Epithelial cell of proximal tubule (primary cell): ENCODE measurements at places on chromosomes 3 and 15. TPM values are rescaled to one million over a fixed set of nuclear protein-coding genes. Genes with fewer than 3 reads are reported as not detected.

DNA sequence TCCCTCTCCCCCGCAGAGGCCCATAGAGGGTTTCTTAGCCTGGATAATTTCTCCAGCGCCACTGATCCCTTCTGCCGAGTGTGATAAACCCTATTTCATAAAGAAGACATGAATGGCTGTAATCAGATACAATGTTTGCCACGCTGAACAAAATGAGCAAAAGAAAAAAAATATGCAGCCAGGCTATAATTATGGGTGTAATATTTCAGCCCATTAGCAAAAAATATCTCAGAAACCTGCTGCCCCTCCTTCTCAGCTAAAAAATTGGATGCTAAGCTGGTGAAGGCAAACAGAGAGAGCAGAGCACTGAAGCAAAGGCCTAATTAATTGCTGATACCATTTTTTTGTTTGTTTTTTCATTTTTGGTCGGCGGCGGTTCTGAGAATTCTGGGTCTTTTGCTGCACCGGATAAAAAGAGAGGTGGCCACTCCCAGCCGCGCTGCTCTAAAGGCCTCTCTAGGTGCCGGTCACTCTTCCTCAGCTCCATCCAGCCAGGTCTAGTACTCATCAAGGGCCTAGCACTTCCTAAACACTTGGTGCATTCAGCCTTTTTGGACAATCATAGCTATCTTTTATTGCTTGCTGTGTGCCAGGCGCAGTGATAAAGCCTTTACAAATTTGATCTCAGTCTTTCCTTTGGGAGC lies 128.7 kb upstream of the TLE3 start:
- no peak for DNase-seq

LRRC58 gene
- 20.5 and 21.0 TPM in 2 replicates for total RNA-seq

UBE3A gene
- 48.8 and 60.8 TPM in 2 replicates for total RNA-seq

DNA sequence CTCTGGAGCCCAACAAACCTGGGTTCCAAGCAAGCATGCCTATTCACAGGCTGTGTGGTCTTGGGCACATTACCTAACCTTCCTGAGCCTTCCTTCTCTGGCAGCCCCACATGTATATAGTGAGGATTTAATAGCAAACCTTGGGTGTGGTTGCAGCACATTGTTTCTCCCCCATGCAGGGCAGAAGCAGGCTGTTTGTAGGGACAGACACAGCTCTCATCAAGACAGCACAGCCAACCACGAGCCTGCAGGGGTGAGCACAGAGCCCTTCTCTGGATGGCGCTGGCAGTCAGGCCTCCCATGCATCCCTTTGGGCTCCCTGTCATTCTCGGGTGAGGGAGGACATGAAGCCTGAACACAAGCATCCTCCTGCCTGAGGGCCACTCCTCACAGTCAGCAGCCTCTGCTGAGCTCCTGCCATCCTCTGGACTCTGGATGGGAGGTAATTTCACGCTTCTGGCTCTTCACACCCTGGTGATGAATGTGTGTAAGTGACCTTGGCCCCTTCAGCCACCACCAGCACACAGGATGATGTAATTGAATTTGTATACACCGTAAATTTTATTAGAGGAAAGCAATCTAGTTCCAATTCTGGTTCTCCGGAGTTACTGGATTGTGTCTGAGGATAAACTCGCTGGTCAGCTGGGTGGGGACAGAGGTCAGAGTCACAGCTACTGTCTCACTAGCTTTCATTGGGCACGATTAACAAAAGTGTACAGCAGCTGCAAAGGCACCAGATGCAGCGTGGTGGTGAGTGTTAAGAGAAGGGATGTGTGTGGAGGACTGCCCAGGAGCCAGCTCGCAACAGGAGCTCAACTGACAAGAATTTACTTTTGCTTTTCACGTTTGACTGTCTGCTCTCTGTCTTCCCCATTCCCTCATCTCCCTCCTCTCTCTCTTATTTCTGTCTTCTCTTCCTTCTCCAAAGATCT lies 118.1 kb downstream of the CLSTN2 start:
- peak; percentile 12 for DNase-seq

GRCh38 chr15:100429116-100429728 lies 87.4 kb upstream of the ADAMTS17 start:
- no peak for DNase-seq

GRCh38 chr3:127044996-127045395 lies 62.1 kb downstream of the PLXNA1 start:
- DNase-seq, result no peak

DNA sequence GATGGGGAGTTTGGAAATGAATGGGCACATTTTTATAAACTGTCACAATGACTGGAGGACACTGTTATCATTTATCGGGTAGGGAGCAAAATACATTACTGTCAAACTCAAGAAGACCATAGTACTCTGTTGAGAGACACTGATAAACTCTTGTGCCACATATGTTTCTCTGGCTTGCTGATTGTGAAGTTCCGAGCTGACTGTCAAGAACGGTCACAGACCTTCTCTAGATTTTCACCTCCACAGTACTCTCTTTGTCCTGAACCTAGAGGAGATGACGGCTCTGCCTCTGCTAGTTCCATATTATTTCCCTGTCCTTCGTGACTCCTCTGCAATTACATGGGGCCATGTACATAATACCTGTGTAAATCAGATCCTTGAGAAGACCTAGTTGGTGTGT lies 451.9 kb downstream of the LPP start:
- no peak for DNase-seq

- DNase-seq, result peak; percentile 7
These were observed 147.8 kb downstream of the PLCL2 start for GRCh38 chr3:17032407-17033034.

DNA sequence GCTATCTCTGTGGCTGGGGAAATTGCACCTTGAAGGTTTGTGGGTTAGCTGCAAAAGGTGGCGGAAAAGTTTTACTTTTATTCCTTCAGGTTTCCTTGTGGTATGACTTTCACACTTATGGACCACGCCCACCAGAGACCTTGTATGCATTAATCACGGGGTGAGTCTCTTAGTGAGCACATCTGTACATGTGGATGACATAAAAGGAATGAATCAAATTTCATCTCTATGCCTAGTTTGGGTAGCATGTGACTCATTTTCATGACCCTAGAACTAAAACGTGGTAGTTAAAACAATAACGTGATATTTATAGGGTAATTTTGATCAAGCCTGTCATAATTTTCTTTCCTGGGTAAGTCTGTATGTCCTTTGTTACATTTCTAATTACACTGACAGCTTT lies 141.7 kb downstream of the PDCD6IP start:
- DNase-seq, result no peak

- no peak for DNase-seq
These were observed 113.5 kb upstream of the BHLHE40 start for GRCh38 chr3:4865714-4866113.

GRCh38 chr3:15998911-15999310 lies 175.6 kb upstream of the GALNT15 start:
- no peak for DNase-seq

CPLX3 gene
- not detected in 2 replicates for total RNA-seq

ATP13A5 gene
- total RNA-seq, result not detected in 2 replicates

- no peak for DNase-seq
These were observed 846.1 kb upstream of the CFAP20DC start for GRCh38 chr3:59895972-59896371.

DNA sequence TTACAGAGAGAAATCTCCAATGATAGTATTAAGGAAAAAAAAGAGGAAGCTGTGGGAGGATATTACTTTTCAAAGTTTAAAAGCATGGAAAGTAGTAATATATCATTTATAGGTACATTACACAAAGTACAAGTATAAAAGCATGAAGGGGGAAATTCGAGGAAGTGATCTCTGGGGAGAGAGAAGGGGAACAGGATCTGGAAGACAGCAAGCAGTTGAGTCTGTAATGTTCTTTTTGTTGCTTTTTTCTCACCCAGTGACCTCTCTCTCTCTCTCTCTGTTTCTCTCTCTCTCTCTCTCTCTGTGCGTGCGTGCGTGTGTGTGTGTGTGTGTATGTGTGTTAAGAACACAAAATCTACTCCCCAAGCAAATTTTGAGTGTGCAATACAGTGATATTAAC lies 10.2 kb downstream of the C3orf20 start:
- DNase-seq, result no peak

AADACL2 gene
- not detected in 2 replicates for total RNA-seq

DNA sequence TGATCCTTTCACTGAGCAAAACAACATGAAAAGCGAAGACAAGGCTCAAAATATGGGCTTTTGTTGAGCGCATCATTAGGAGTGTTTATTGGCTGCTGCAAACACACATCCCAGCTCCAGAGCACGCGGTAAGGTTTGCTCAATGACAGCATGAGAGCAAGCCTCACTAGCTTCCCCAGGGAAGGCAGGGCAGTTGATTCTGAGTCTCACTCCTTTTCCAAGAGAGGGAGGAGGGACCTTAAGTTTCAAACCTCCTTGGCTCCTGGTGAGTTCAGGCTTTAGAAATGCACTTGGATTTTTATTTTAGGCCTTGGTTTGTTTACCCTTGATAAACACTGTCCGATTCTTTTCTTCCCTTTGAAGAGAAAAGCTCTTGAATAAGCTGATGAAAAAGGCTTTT lies 69.1 kb upstream of the CACNA2D3 start:
- DNase-seq, result no peak

- DNase-seq, result no peak
These were observed 53.4 kb downstream of the HES1 start for GRCh38 chr3:194189243-194189791.

- no peak for DNase-seq
These were observed 463.0 kb downstream of the EPHA3 start for GRCh38 chr3:89570465-89570864.

LRTM1 gene
- total RNA-seq, result not detected in 2 replicates

DNA sequence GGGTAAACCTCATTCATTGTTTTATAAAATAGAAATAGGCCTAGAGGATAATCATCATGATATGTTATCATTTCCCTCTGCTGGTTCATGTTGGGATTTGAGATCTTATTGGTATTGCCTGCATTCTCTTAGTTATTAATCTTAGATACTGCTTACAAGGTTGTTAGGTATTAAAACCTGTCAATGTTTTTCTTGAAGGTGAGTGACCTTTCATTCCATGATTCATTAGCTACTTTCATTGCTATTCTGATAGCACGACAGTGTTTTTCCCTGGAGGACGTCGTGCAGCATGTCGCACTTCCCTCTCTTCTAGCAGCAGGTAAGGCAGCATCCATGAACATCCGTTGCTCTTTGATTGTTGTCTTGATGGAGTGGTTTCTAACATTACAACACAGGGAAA lies 17.1 kb downstream of the P2RY12 start:
- no peak for DNase-seq

CEP97 gene
- total RNA-seq, result 7.9 and 9.3 TPM in 2 replicates

DNA sequence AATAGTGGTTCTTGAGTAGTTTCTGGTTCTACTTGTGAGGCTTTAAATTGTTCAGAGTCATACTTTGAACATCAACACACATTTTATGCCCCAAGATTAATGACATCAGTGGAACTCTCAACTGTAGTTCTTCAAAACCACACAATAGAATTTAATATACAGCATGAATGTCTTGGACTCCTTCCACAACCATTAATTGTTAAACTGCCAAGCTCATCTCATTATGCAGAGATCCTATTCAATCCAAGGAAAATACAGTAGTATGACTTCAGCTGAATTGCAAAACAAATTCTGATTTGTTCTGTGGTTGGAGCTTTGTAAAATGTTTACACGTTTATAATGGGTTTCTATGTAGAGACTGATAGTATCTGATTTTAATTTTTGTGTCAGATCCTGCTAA lies 199.2 kb upstream of the SLC2A2 start:
- no peak for DNase-seq
